ENCODE measurements at places on chromosomes 3 and 15. TPM values are rescaled to one million over a fixed set of nuclear protein-coding genes. Genes with fewer than 3 reads are reported as not detected.
A peak's percentile ranks its signal among the peaks of the same experiment; 100 is the strongest.

DNA sequence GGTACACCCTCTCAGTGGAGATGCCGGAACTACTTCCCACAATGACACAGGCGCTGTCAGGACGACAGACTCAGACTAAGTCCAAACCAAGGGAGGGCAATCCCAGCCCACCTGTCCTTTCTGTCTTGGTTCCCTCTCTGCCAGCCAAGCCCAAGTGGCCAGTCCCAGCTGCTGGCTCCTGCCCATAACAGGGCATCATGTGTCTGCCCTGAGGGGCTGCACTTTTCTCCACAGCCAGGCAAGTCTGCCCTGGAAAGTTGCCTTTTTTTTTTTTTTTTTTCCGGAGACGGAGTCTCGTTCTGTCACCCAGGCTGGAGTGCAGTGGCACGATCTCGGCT, 20.0 kb upstream of the BCL2A1 start:
- no peak for ATAC-seq

Gene RTP1
- 0.29 TPM for total RNA-seq

Gene LMCD1
- 5.7 TPM for total RNA-seq

Gene RPL4
- total RNA-seq: 2,678 TPM

Gene ZIC4
- total RNA-seq: 10.6 TPM

GRCh38 chr15:88069561-88069960, 187.0 kb downstream of the NTRK3 start:
- ATAC-seq: no peak

Gene EFCC1
- 10.5 TPM for total RNA-seq

DNA sequence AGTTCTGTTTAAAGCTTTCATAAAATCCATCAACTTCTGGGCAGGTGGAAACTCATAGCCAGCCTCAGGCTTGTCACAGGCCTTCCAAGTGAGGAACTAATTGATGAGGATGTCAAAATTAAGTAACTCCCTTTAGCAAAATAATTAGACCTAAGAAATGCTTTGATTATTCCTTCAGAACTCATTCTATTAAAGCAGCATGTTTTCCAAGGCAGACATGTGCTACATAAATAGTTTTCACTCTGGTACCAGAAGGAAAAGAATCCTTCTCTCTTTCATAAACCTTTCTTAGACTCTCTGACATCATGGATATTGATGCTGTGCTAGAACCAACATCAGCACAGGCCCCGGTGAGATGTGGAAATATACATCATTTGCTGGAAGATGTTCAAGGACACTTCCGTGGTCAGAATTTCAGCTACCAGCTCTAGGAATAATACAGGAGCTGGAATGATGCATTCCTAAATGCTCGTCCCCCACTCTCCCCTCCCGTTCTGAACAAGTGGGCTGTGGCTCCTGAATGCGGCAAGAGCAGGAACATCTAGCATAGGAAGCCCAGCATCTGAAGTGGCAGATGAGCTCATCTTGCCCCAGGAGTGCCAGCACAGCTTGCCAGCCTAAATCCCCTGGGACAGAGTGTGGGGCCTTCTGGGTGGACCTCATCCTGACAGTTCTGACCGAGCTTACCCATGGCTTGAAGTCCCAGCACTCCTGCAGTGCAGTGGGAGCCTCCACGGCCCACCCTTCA, 82.4 kb downstream of the WWTR1 start:
- peak; percentile 21 for ATAC-seq
